ENCODE measurements at places on chromosomes 5 and 9.

GRCh38 chr5:168295574-168296201 is 4.2 kb downstream of the WWC1 start:
- DNase-seq: no peak

GRCh38 chr5:153551537-153552079 is 61.1 kb downstream of the GRIA1 start:
- DNase-seq: peak; percentile 64

DNA sequence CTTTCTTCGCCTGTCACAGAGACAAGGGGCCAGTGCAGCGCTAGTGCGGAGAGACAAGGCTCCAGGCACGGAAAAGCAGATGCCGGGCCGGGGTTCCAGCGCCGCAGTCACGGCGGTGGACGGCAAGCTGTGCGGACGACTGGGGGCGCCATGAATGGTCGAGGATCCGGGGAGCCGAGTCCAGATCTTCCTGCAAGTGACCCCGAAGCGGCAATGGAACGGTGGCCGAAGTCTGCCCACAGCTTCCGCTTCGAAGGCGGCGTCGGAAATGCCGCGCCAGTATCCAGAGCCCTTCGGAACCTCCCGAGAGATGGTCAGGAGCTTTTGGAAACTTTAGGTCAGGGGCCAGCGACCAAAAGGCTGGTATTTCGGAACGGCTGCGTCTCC is 601 bp upstream of the FAF2 start:
- DNase-seq: no peak

DNA sequence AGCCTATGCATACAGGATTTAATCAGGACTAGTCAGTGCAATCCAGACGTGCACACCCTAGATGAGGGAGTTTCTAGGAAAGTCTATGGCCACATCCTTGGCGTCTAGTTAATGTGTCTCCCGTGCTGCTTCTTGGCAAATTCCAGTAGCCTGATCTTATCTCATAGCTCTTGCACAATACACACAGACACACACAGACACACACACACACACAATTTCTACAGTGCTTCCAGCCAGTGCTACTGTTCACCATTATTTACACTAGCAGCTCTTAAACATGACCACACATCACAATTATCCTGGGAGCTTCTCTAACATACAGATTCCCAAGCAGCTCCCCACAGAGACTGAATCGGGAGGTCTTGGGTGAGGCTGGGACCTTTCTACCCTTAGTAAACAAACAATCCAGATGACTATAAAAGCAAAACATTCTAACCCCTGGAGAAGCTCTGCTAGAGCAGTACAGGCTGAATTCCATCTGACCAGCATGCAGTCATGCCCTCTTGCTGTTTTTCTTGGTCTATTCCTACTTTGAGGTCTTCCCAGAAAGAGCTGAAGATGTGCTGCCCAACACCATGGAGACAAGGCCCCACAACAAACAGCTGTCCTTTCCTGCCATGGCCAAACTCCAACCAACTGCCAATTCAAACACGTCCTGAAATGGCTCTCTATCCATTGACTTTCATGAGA is 236.6 kb downstream of the DEPDC1B start:
- no peak for DNase-seq

DNA sequence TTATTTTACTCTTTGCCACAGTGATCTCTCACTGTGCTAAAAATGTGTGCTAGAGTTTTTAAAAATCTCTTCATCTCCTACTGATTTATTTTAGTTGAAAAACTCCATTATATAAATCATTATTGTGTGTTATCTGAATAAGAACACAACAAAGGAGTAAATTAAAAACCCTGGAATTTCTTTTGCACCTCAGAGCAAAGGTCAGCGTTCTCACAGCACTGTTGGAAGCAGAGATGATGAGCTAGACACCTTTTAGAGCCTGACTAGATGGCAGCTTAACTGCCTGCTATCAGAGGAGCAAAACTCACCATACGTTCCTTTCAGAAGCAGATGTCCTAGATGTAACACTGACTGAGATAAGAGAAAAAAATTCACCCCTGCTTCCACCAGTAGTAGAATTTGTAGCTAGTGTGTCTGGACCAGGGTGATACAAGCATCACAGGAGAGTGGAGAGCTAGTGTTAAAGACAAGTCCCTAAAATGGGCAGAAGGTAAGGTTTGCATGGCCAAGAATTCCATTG is 147.1 kb downstream of the ENTREP1 start:
- DNase-seq: no peak

DNA sequence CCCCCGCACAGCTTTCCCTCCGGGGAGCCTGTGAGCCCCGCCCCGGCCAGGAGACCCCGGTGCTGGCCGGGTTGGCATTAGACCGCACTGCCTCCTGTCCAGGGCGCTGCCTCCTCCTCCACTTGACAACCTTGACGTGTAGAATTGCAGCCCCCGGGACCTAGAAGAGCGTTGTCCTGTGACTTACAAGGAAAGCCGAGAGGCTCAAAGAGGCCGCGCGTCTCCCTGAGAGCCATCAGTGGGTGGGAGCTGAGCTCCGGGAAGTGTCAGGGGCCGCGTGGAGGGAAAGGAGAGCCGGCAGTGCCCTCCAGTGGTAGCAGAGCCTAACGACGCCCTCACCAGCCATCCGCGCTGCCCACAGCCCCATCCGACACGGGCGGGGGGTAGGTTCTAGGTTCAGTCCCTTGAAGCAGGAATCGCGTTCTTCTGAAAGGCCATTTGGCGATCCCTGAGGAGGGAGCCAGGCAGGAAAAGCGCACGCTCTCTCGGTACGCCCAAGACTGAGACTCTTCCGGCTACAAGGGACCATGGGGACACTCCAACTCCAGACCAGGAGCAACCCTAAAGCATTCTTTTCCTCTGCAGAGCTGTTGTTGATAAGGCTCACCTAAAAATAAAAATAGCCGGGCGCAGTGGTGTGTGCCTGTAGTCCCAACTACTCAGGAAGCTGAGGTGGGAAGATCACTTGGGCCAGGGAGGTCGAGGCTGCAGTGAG is 40.6 kb upstream of the SAP30L start:
- no peak for DNase-seq

DNA sequence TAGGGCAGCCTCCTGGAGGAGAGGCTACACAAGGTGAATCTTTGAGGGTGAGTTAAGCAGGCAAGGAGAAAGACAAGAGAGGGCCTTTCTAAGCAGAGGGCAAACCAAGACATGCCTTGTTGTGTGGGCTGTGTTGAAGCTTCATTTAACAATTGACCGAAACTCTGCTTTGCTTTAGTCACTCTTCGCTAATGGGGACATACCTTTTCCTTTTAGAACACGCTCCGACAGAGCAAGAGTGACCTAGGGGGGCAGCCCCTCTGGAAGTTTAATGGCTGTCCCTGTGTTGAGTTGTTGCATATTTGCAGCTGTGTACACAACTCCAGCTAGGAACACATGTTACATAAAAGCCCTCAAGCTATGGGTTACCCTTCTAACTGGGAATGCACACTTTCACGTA is 218.1 kb upstream of the WWC1 start:
- DNase-seq: no peak

- DNase-seq: no peak
Observed at GRCh38 chr9:83599071-83599470, 23.9 kb upstream of the IDNK start.

- no peak for DNase-seq
Observed at GRCh38 chr5:115840873-115841272, 492 bp downstream of the ATG12 start.

DNA sequence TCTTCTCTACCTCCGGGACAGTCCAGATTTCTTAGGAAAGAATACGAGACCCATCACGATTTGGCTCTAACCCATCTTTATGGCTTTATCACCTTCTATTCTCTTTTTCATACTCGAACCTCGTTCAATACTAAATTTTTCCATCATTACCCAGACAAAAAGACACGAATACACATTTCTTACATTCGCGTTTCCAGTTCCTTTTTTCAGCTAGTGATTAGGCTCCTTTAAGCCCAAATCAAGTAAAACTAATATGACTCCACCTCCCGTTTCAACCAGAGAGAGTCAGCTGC is 506 bp downstream of the ZBTB6 start:
- DNase-seq: no peak

- DNase-seq: peak; percentile 64
Observed at GRCh38 chr9:20980832-20981455, 50.5 kb downstream of the HACD4 start.

GRCh38 chr5:75363111-75363510 is 26.1 kb downstream of the HMGCR start:
- DNase-seq: no peak

- DNase-seq: peak; percentile 92
Observed at GRCh38 chr5:60196385-60197113, 303.0 kb upstream of the PDE4D start.

DNA sequence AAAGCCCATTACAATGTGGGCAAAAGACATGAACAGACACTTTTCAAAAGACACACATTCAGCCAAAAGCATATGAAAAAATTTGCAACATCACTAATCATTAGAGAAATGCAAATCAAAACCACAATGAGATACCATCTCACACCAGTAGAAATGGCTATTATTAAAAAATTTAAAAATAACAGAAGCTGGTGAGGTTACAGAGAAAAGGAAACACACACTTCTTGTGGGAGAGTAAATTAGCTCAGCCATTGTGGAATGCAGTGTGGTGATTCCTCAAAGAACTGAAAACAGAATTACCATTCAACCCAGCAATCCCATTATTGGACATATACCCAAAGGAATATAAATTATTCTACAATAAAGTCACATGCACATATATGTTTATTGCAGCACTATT is 585.2 kb upstream of the TUSC1 start:
- no peak for DNase-seq

DNA sequence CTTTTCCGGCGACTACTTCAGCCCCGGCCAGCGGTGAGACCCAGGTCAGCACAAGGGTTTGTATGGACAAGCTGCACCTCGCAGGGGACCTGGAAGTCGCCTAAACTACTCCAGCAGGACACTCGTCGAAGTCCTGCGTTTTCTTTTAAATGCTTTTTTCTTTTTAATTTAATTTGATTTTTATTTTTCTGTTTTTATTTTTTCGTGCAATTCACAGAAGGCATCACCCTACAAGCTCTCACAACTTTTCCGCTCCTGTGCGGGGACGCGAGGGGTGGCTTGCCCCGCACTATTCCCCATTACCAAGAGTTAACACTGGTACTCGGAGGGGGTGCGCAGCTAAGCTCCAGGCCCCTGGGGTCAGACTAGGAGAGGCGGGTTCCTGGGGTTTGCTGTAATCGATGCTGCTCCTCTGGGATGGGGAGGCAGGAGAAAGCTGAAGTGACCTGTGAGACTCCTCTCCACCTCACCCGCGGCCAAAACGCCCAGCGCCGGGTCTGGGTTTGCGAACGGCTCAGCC is 1.3 kb downstream of the EDIL3 start:
- no peak for DNase-seq

DNA sequence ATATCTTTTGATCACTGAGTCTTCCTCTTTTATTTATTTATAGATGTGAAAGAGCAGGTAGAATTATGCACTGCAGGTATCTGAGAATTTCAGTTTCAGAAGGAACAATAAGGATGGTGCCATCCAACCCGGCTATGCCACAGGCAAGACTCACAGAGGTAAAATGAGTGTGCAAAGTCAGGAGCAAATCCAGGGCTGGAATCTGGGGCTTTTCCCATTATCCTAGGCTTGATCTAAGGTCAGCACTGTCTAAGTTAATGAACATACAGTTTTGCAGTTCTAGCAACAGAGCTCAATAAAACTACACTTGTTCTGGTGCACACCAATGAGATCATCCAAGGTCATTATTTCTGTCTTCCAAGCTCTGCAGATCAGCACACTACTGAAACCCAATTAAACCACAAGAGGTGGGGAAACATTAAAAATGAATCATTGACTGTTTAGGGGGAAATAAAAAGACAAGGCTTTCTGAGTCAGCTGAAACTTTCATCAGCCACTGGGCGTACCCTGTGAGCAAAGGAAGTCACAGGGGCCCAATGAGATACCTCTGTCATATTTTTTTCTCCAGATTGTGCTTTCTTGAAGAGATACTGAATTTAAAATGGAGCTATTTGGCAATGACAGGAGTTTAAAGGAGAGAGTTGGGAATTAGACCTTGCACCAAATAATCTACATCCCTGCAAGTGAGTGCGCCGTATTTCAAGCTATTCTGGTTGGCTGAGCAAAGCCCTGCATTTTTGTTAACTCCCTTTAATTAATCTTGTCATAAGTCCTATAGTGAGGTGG is 662.2 kb upstream of the ZNF608 start:
- peak; percentile 96 for DNase-seq

DNA sequence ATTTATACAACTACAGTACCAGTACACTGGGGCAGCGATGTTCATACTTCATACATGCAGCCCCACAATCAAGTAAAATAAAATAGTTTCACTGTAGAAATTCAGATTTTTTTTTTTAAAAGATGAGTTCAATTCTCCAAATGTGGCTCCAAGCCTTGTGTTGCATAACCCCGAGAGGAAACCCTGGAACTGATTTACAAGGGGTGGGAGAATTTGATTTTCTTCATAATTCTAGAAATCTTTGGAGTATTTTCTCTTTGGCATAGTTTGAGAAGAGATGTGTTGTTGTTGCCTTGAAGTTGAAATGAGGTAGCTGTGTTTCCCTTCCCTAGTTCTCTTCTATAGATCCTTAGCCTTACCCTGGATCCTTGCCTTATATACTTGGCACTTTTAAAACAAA is 3.1 kb downstream of the RHOBTB3 start:
- DNase-seq: no peak

- DNase-seq: no peak
Observed at GRCh38 chr5:175707751-175708375, 50.0 kb downstream of the HRH2 start.

GRCh38 chr9:133645021-133645765 is 9.0 kb downstream of the DBH start:
- no peak for DNase-seq

DNA sequence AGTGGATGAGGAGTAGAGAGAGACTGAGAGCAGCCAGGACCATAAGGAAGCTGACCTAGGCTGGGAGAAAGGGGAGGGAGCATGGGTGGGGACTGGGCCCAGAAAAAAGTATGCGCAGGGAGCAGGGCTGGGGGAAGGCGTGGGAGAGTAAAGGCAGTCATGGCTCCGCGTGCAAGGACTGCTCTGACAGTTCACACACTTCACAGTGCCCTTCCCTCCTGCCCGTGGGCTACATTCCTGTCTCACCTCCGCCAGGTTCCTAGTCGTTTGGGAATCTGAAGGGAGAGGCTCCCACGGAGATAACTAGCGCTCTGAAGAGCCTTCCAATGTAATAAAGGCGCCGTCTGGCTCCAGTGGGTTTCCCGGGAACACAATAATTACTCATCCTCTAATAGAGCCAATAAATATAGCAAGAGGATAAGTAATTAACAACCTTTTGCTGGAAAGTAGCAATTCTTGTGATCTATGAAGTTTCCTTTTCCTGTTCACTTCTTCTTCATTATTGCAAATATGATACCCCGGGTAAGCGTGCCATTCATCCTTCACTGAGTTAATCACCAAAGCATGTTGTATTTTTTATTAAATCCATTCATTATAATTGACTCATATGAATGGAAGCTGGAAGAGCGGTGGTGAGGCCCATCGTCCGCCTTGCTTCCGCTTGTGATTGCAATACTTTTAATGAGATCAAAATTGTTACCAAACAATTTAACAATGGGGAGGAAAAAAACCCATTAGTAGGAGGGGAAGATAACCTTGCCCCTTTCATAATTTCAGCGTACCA is 39.3 kb downstream of the TTLL11 start:
- no peak for DNase-seq

- DNase-seq: no peak
Observed at GRCh38 chr5:177130211-177131018, 3.2 kb upstream of the NSD1 start.
